Right renal cortex interstitium (tissue), 3 donors: ENCODE measurements at places on chromosomes 5 and 9. TPM values are rescaled to one million over a fixed set of nuclear protein-coding genes. Genes with fewer than 3 reads are reported as not detected.

Gene GABRA6
- 0.17 TPM for polyA plus RNA-seq

Gene MRPL36
- polyA plus RNA-seq: 42.1 TPM

Gene DNM1
- 78.4 TPM for polyA plus RNA-seq

Gene OBP2B
- not detected for polyA plus RNA-seq

Gene LIX1
- polyA plus RNA-seq: 5.9 TPM

DNA sequence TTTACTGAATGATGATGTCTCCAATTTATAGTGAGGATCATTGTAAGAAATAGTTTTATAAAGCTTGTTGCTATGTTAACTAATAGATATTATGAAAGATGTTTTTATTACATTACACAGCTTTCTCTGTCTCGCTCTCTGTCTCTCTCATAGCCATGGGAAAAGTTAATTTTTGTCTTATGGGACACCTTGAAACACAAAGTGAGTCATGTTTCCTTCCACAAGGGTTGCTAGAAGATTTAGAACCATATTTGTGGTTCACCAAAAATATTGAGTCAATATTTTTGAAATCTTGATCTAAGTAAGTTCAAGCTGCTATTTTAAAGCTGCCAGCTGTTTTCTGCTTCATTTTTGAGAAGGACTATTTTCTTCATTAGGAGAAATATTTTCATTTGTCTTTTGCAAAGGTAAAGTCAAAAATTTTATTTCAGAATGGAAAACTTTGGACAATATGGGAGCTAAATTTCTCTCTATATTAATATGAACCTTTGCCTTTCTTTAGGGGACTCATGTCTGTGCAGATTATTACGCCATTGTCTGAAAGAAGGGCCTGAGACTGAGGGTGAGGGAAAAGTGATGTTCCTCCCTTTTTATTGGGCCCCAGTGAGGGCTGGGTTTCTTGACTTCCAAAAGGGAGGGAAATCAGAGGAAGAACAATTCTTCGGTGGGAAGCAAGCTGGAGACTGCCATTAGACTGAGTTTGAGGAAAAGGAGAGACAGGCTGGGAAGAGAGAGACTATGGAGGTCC is 87.9 kb upstream of the SLC24A2 start:
- DNase-seq: no peak

- no peak for DNase-seq
Measured at GRCh38 chr5:116838011-116838536, 263.5 kb upstream of the SEMA6A start.

DNA sequence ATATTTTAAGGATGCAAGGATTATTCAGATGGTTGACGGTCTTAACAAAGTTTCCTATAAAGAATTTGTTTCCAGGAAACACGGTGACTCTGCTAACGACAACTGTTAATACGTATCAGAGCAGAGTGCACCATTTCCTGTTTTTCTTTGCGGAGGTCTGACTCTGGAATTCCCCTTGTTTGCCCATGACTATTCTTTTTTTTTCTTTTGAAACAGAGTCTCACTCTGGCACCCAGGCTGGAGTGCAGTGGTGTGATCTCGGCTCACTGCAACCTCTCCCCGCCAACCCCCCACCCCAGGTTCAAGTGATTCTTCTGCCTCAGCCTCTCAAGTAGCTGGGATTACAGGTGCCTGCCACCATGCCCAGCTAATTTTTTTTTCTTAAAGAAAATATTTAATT is 115.9 kb downstream of the CDC42SE2 start:
- DNase-seq: no peak

DNA sequence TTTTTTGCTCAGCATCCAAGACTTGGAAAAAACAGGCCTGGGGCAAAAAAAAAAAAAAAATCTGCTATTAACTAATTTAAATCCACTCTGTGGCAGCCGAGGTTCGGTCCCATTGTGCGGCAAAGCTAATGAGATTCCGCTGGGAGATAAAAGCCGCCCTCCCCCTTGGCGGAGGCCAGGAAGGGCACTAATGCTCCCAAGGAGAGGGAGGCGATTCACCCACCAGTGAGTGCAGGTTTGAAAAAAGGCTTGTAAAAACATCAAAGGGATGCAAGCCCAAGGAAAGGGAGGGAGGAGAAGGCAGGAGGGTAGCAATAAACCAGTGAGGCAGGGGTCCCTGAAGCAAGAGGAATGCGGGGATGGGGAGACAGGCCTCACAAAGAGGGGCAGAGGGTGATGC is 129.5 kb upstream of the RAPGEF1 start:
- no peak for DNase-seq

GRCh38 chr5:148457183-148457620 is 73.4 kb downstream of the FBXO38 start:
- peak; percentile 5 for DNase-seq

DNA sequence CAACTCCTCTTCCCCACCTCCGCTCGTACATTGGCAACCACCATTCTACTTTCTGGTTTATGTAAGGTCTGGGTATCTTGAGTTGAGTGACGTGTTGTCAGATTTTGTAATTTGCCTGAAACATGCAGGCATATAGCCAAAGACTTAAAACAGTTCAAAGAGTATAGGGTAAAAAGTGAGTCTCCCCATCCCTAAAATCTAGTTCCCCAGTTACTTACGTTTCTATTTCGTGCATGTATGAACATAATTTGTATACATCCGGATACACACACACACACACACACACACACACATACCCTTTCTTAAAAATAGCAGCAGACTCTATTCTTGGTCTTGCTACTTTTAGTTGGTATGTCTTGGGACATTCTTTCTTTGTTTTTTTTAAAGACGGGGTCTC is 915 bp downstream of the HSDL2 start:
- no peak for DNase-seq

- DNase-seq: peak; percentile 82
Measured at GRCh38 chr5:177366528-177367322, 9.0 kb downstream of the RGS14 start.

DNA sequence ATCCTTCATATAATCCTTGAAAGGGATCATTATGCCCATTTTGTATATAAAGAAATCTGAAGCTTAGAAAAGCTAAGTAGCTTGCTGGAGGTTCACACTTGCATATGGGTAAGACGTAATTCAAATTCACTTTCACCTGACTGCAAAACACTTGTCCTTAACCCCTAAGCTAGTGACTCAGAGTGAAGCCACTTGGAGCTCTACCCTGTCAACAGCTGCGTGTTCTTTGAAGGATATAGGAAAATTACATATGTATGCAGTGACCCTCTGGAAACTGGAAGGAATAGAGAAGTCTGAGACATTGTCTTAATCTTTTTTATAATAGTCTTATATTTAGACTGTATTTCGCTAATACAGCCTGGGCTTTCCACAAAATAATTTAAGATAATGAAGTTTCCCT is 80.0 kb upstream of the STK32A start:
- no peak for DNase-seq

DNA sequence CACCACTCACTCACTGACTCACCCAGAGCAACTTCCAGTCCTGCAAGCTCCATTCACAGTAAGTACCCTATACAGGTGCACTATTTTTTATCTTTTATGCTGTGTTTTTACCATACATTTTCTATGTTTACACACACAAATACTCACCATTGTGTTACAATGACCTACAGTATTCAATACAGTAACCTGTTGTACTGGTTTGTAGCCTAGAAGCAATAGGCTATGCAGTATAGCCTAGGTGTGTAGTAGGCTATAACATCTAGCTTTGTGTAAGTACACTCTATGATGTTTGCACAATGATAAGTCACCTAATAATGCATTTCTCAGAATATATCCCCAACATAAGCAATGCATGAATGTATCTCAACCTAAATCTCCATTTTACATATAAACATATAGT is 541.1 kb downstream of the NR2F1-AS1 start:
- no peak for DNase-seq
